ENCODE measurements at places on chromosomes 4 and X.

DNA sequence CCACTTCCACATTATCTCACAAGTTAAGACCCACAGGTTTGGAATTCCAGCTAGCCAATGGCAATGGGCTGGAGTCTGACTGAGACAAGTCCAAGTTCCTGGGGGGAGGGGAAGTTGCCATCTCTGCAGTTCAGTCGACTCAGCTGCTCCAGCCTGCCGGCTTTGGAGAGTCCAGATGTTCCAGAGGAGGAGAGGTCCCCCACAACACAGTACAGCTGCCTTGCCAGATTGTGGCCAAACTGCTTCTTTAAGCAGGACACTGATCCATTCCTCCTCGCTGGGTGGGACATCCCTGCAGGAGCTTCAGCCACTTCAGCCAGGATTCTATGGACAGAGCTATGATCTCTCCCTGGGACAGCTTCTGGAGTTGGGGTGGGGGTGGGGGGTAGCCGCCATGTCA lies 199.2 kb downstream of the EDA start:
- no peak overlapping the region for H3K4me3 ChIP-seq
- H3K36me3 ChIP-seq = no peaks in the 10 kb centered on the region
- no peaks in the 10 kb centered on the region for H3K4me1 ChIP-seq
- H3K27ac ChIP-seq = no peak overlapping the region

DNA sequence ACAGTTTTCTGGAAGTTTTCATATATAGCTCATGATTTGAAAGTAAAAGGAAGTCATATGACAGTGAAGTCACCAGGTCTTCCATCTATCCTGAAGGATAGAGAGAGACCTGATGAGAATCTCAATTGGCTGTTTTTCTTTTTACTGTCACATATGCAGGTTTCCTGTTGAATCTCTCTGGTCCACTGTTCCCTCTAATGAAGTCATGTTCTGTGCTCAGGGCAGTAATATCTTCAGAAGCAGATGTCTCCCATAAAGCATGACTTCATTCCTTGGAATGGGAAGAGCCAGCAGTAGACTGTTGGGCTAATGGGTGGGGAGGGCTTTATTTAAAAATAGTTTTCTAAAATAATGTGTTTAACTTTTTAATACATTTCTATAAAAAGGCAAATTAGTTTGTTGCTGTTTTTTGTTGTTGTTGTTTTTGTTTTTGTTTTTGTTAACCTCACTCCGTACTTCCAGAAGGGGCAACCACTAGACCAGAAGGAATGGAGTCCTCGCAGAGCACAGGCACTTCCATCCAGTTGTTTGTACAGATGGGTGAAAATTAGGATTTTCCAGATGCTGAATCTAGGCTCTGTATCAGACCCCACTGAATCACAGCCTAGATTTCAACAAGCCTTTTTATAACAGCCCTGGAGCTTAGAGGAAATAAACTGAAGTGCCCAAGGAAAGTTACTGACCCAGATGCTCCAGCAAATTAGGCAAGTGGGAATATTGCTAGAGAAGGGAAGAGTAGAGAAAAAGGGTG lies 54.2 kb downstream of the AWAT2 start:
- no peaks in the 10 kb centered on the region for H3K36me3 ChIP-seq
- H3K4me1 ChIP-seq = no peaks in the 10 kb centered on the region
- H3K4me3 ChIP-seq = no peak overlapping the region

GRCh38 chr4:147163311-147163710 lies 217.6 kb upstream of the TTC29 start:
- H3K27ac ChIP-seq = no peak overlapping the region
- no peaks in the 10 kb centered on the region for H3K4me1 ChIP-seq
- H3K36me3 ChIP-seq = no peaks in the 10 kb centered on the region
- H3K27me3 ChIP-seq = no peaks in the 10 kb centered on the region
- H3K4me3 ChIP-seq = no peak overlapping the region

DNA sequence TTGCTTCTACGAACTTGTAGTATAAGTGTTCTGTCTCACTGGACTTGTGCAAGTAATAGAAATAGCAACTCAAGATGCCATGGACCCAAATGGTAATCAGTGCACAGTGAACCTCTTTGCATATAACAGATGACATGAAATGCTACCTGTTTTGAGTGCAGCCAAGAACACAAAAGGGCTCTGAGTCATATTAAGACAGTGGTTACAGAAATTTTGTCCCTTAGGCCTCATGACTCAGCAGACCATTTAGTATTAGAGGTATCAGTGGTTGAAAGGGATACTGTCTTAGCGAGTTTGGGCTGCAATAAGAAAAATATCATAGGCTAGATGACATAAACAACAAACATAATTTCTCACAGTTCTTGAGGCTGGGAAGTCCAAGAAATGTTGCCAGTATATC lies 502.9 kb upstream of the PCDH10 start:
- no peak overlapping the region for H3K27ac ChIP-seq
- no peaks in the 10 kb centered on the region for H3K4me1 ChIP-seq
- H3K27me3 ChIP-seq = no peaks in the 10 kb centered on the region
- H3K36me3 ChIP-seq = no peaks in the 10 kb centered on the region
- no peak overlapping the region for H3K4me3 ChIP-seq
- DNase-seq = no peak

GRCh38 chr4:34105311-34105710 lies 2139.0 kb downstream of the ARAP2 start:
- H3K27me3 ChIP-seq = no peaks in the 10 kb centered on the region
- no peak overlapping the region for H3K4me3 ChIP-seq
- no peaks in the 10 kb centered on the region for H3K36me3 ChIP-seq
- no peak overlapping the region for H3K27ac ChIP-seq
- DNase-seq = no peak
